ENCODE measurements at places on chromosomes 4 and X. TPM values are rescaled to one million over a fixed set of nuclear protein-coding genes. Genes with fewer than 3 reads are reported as not detected.

CCDC149 gene
- not detected for total RNA-seq

- peaks cover 49% of the 10 kb centered on the region for H3K36me3 ChIP-seq
- H3K4me3 ChIP-seq: peak overlapping the region; percentile 43
- H3K27ac ChIP-seq: peak overlapping the region; percentile 87
- H3K27me3 ChIP-seq: no peaks in the 10 kb centered on the region
These were observed 53.4 kb downstream of the IRF2 start for GRCh38 chr4:184420881-184421416.

ARAP2 gene
- 54.9 TPM for total RNA-seq

DNA sequence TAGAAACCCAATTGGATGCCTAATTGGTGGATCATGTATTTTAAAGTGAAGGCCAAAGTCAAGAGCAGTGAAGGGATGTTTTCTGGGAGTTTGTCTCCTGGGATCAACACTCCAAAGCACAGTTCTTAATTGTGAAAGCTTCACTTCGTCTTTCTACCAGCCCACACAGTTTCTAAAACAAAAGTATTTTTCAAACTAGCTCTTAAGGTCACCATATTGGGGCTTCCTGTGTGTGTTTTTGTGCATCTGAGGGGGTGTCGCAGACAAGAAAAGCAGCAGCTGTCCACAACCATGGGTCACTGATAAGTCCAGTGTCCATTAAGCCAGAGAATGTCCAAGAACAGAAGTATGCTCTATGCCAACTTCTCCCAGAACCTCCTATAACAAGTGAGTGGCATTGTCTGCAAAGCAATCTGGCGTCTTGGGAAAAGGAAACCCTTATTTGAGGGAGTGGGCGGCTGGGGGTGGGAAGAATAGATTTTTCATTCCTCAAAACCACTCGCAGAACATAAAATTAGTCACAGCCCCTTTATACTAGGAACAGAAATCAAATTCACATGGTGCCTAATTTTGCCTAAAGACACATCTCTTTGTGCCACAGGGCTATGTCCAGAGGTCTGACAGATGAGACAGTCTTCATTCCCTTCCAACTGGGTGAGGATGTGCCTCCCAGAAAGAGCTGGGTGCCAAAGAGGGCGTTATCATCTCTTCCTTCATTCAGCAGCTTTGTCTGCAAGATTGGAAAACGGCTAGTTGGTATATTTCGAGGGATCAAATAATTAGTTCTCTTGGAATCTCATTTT, 610.4 kb downstream of the BCOR start:
- H3K4me3 ChIP-seq: no peak overlapping the region
- H3K4me1 ChIP-seq: peaks cover 40% of the 10 kb centered on the region
- H3K36me3 ChIP-seq: no peaks in the 10 kb centered on the region
- no peak for DNase-seq
- no peak overlapping the region for H3K27ac ChIP-seq

DNA sequence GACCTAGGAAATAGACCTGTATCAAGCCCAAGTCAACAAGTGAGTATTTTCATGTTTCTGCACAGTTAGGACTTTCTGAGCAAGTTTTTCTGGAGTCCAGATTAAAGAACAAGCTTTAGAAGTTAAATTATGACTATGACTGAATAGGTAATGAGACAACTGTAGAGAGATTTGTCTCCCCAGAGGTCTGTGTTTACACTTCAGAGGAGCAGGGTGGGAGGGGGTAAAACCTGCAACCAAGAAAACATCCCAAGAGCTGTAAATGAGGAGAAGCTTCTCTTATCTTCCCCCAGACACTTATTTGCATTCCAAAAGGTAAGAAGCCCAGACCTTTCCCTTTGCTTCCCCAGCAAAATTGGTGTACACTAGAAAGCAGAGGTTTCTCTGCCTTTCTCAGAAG, 22.1 kb upstream of the CEP135 start:
- no peak for DNase-seq
- no peaks in the 10 kb centered on the region for H3K36me3 ChIP-seq
- no peak overlapping the region for H3K27ac ChIP-seq
- H3K4me1 ChIP-seq: no peaks in the 10 kb centered on the region
- no peaks in the 10 kb centered on the region for H3K27me3 ChIP-seq
- no peak overlapping the region for H3K4me3 ChIP-seq

GRCh38 chrX:117274965-117275364, 812.2 kb upstream of the CT83 start:
- H3K27me3 ChIP-seq: no peaks in the 10 kb centered on the region
- no peak for DNase-seq
- no peak overlapping the region for H3K27ac ChIP-seq
- no peaks in the 10 kb centered on the region for H3K4me1 ChIP-seq
- no peak overlapping the region for H3K4me3 ChIP-seq

MAGEA8 gene
- total RNA-seq: not detected

SOX3 gene
- not detected for total RNA-seq

- peaks cover 24% of the 10 kb centered on the region for H3K4me1 ChIP-seq
- peaks cover 2% of the 10 kb centered on the region for H3K36me3 ChIP-seq
- peak overlapping the region; percentile 51 for H3K4me3 ChIP-seq
- DNase-seq: no peak
These were observed 6.7 kb upstream of the PRICKLE3 start for GRCh38 chrX:49192722-49193328.

DNA sequence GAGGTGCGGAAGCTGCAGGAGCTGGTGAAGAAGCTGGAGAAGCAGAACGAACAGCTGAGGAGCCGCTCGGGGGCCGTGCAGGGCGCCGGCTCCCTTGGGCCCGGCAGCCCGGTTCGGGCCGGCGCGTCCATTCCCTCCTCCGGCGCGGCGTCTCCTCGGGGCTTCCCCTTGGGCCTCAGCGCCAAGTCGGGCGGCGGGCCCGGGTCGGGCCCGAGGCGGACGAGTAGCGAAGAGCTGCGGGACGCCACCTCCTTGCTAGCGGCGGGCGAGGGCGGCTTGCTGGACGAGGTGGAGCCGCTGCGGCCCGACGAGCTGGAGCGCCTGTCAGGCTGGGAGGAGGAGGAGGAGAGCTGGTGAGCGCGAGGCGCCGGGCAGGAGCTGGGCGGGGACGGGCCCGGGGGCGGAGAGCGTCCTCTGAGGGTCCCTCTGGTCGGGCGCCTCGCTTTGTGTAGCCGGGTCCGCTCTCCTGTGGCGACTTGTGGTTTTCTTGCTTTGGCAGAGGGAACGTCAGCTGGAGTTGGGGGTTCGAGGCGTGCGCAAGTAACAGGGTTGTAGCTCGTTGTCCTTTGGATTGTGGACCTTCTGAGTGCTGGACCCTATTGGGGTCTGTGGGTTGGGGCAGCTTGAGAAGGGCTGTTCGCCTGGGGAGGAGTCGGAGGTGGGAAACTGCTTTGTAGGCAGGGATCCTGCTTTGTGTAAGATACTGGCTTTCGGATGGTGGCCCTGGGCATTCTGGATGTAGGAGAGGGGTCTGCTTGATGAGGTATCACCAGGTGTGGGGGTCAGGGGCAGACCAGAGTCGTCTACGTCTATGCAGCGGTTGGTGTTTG, 662 bp downstream of the SLAIN2 start:
- peak overlapping the region; percentile 98 for H3K27ac ChIP-seq
- peak overlapping the region; percentile 98 for H3K4me3 ChIP-seq
- peaks cover 81% of the 10 kb centered on the region for H3K4me1 ChIP-seq
- H3K36me3 ChIP-seq: peaks cover 5% of the 10 kb centered on the region
- H3K27me3 ChIP-seq: no peaks in the 10 kb centered on the region
- DNase-seq: peak; percentile 45

- H3K27ac ChIP-seq: no peak overlapping the region
- H3K4me1 ChIP-seq: no peaks in the 10 kb centered on the region
- no peaks in the 10 kb centered on the region for H3K36me3 ChIP-seq
- no peaks in the 10 kb centered on the region for H3K27me3 ChIP-seq
- H3K4me3 ChIP-seq: no peak overlapping the region
These were observed 274.8 kb upstream of the VCX start for GRCh38 chrX:7568130-7568529.

DAPP1 gene
- total RNA-seq: 38.8 TPM

DNA sequence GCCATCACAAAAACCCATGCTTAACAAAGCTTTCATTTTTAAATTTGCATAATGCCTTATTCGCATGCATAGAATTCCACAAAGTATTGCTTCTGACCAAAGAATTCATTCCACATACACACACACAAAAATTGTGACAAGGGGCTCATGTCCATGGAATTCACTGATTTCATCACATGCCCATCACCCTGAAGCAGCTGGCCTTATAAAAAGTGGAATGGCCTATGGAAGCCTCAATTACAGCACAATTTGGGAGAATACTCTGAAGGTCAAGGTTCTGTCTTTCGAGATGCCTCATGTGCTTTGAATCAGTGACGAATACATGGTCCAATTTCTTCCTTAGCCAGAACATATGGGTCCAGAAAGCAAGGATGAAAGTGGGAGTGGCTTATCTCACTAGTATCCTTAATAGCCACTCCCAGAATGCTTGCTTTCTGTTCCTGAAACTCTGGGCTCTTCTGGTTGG, 165.7 kb downstream of the KDR start:
- no peak for DNase-seq
- no peak overlapping the region for H3K27ac ChIP-seq
- H3K4me1 ChIP-seq: peaks cover 6% of the 10 kb centered on the region
- H3K27me3 ChIP-seq: peaks cover 2% of the 10 kb centered on the region

DNA sequence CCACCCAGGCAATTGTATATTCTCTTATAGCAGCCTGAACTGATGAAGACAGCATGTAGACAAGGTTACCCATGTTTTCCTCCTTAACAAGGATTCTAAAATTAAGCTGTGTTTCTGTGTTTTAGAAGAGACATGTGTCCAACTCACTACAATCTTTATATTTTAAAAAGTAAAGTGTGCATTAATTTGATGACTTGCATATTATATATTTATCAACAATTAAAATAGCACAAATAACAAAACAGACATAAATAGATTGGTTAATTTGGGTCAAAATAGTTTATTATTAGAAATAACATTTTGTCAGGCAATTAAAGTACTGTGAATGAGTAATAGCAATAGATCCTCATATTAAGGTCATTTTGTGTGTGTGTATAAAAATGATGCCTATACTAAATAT, 357.1 kb downstream of the PDGFC start:
- no peaks in the 10 kb centered on the region for H3K36me3 ChIP-seq
- H3K4me1 ChIP-seq: no peaks in the 10 kb centered on the region

GPRASP1 gene
- total RNA-seq: 0.44 TPM

DMP1 gene
- not detected for total RNA-seq

- no peak overlapping the region for H3K27ac ChIP-seq
- H3K27me3 ChIP-seq: no peaks in the 10 kb centered on the region
- no peaks in the 10 kb centered on the region for H3K36me3 ChIP-seq
- no peak overlapping the region for H3K4me3 ChIP-seq
- peaks cover 14% of the 10 kb centered on the region for H3K4me1 ChIP-seq
These were observed 118.4 kb downstream of the TSPAN7 start for GRCh38 chrX:38679695-38680094.

ARHGAP36 gene
- not detected for total RNA-seq

ADH1A gene
- total RNA-seq: not detected

USP17L26 gene
- not detected for total RNA-seq

GRCh38 chrX:154828016-154828408, 6.5 kb downstream of the SMIM9 start:
- H3K4me1 ChIP-seq: peaks cover 32% of the 10 kb centered on the region
- no peak for DNase-seq
- H3K36me3 ChIP-seq: peaks cover 3% of the 10 kb centered on the region

FAM156B gene
- 18.6 TPM for total RNA-seq

- no peaks in the 10 kb centered on the region for H3K36me3 ChIP-seq
- no peak for DNase-seq
- no peak overlapping the region for H3K4me3 ChIP-seq
- no peaks in the 10 kb centered on the region for H3K27me3 ChIP-seq
These were observed 78.3 kb downstream of the GASK1B start for GRCh38 chr4:158094413-158095134.

GUCY1A1 gene
- not detected for total RNA-seq

UGT2B10 gene
- total RNA-seq: not detected

DNA sequence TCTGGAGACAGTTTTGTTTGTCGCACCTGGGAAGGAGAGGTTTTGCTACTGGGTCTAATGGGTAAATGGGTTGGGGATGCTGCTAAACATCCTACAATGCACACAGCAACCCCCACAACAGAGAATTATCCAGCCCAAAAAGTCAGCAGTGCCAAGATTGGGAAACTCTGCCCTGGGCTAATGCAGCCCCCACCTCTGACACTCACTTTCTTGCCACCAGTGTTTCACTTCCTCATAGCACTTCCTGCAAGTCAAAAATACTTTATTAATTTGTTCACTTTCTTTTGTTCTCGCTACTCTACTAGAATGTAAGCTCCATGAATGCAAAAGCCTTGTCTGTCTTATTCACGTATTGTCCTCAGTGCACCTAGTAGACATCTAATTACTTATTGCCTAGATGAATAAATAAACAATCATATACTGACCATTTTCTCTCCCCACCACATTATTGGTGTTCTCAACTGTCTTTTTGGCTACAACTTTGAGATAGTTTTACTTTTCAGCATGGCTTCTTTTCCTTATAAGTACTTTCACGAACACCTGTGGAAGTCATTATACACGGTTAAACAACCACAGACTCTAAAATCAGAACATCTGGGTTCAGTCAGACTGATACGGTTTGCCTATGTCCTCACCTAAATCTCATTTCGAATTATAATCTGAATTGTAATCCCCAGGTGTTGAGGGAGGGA, 82.0 kb upstream of the PITX2 start:
- no peak for DNase-seq
- no peaks in the 10 kb centered on the region for H3K4me1 ChIP-seq
- H3K27ac ChIP-seq: no peak overlapping the region
- H3K36me3 ChIP-seq: no peaks in the 10 kb centered on the region

DNA sequence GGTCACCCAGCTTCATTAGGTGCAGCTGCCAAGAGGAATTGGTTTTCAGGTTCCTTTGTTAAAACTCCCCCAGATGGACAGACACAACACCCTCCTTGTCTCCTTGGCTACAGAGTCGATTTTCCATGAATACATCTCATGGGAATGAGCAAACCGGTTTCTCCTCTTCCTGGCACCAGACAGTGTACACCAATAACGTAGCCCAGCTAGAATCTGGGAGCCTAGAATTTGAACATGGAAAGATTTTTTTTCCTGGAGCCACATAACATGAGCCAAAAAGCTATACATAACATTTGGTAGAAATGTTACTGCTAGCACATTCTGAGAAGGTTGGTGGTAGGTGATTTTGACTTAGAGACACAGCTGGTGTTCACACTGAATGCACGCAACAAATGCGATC, 62.9 kb upstream of the SLC34A2 start:
- H3K4me1 ChIP-seq: no peaks in the 10 kb centered on the region
- H3K27ac ChIP-seq: no peak overlapping the region
- H3K4me3 ChIP-seq: no peak overlapping the region
- no peaks in the 10 kb centered on the region for H3K27me3 ChIP-seq

GRCh38 chr4:119118397-119118796, 17.2 kb upstream of the MYOZ2 start:
- peaks cover 1% of the 10 kb centered on the region for H3K4me1 ChIP-seq
- H3K4me3 ChIP-seq: no peak overlapping the region
- no peak for DNase-seq
- H3K36me3 ChIP-seq: no peaks in the 10 kb centered on the region
- H3K27ac ChIP-seq: no peak overlapping the region

ADH7 gene
- total RNA-seq: not detected

SPACA5B gene
- total RNA-seq: not detected

GRCh38 chrX:20412871-20413486, 146.3 kb upstream of the RPS6KA3 start:
- peaks cover 28% of the 10 kb centered on the region for H3K4me1 ChIP-seq
- peak overlapping the region; percentile 8 for H3K4me3 ChIP-seq
- H3K27ac ChIP-seq: peak overlapping the region; percentile 89
- peak; percentile 35 for DNase-seq
- peaks cover 8% of the 10 kb centered on the region for H3K36me3 ChIP-seq

Measured in activated T-helper 1 cell treated with anti-CD3 and anti-CD28 coated beads, Interleukin-12 subunit alpha, Interleukin-12 subunit beta, Interleukin-2, Interleukin-4 antibody, amounts not matched to agents 30 ng/mL and 10 ng/mL and 1 ng/mL, durations not matched to agents 14 hours and 24 hours and 36 hours (primary cell).